ENCODE measurements at places on chromosomes 5 and 9.

GRCh38 chr5:82246960-82247574 is 31.1 kb downstream of the RPS23 start:
- DNase-seq = no peak

GRCh38 chr5:13749766-13750165 is 194.7 kb downstream of the DNAH5 start:
- DNase-seq = no peak

DNA sequence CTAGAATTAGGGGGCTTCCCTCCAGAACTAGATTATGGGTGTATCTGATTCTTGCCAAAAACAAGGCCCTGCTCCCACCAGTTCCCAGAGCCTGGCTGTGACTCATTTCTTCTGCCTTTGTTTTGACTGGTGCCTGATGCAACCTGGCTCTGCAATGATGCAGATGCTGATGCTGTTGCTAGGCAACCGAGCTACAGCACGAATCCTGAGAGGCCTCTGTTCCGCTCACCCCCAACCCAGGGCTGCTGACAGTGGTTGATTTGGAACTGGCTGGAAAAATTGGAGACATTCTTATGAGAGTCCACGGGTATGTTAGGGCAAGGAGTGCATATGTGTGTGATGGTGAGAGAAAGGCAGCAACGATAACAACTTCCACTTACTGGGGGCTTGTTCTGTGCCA is 100.3 kb downstream of the NSG2 start:
- DNase-seq = no peak

DNA sequence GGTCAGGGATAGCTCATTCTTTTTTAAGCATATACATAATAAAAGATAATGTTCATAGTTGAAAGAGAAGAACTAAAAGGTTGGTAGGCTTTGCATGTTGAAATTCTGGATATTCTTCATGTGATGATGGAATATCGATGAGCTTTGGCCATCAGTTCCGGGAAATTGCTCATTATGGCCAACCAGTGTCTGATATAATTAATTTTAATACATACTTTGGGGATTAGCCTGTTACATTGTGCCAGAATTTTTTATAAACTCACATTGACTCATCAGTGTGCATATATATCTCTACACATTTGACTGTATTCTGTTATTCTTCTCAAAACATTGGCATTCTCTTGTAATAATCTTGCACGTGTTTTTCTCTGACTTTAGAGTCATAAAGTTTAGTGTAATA is 84.3 kb downstream of the NNT start:
- no peak for DNase-seq

- peak; percentile 10 for DNase-seq
Observed at GRCh38 chr5:72268753-72269410, 51.2 kb downstream of the MRPS27 start.

GRCh38 chr5:133779828-133780475 is 167.6 kb upstream of the FSTL4 start:
- DNase-seq = no peak

- DNase-seq = no peak
Observed at GRCh38 chr5:59538750-59539121, 354.8 kb downstream of the PDE4D start.

GRCh38 chr5:141634720-141635119 is 1.9 kb downstream of the HDAC3 start:
- no peak for DNase-seq

GRCh38 chr5:83306572-83307241 is 164.8 kb upstream of the VCAN start:
- no peak for DNase-seq

DNA sequence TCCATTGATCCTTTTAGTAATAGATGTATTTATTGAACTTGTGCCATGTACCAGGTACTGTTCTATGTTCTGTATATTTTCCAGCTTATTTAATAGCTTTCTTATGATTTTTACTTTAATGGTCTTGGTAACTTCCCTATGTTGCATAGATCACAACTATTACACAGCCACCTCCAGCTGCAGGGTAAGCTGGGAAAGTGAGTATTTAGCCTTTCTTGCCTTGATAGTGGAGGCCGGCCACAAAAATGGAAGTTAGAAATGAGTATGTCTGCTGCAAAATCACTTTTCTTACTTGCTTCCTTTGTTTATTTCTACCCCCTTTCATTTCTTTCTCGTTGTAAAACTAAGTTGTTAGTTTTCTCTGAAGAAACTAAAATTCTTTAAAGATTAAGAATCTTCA is 43.1 kb upstream of the ANKDD1B start:
- no peak for DNase-seq

- no peak for DNase-seq
Observed at GRCh38 chr9:78668148-78668832, 371.4 kb downstream of the PSAT1 start.

GRCh38 chr5:10145923-10146401 is 103.7 kb downstream of the ATPSCKMT start:
- DNase-seq = no peak

- DNase-seq = no peak
Observed at GRCh38 chr9:130138791-130139190, 33.4 kb upstream of the NCS1 start.

DNA sequence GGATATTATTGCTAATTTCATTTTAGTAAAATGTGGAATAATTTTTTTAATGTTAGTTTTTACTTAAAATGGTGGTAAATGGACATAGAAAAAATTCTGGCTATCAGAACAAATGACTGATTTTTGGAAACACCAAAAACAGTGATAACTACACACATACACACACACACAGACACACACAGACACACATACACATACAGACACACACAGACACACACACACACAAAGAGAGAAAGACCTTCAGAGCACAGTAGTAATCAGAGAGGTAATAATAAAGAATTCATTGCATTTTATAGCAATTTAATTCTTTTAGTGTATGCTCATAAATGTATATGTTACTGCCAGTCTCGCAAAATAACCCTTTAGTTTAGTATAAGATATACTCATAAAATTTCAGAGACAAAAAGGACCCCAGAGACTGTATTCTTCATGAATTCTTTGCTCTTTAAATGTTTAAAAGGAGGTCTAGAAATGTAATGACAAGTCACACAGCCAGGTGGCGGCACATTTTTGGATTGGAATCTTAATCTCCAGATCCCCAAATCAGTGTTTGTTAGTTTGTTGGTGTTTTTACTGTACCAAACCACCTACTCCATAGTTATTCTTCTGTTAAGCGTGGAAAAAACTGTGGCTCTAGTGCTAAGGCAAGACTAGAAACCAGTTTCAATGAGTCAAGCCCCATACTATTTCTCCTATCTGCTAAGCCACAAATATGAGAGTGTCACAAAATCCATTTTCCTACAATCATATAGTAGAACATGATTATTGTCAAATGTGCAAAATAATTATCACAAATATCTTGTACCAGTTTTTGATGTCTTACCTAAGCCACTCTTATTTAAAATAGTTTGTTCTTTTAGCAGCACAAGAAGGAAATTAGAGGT is 109.9 kb downstream of the EDIL3 start:
- DNase-seq = no peak

DNA sequence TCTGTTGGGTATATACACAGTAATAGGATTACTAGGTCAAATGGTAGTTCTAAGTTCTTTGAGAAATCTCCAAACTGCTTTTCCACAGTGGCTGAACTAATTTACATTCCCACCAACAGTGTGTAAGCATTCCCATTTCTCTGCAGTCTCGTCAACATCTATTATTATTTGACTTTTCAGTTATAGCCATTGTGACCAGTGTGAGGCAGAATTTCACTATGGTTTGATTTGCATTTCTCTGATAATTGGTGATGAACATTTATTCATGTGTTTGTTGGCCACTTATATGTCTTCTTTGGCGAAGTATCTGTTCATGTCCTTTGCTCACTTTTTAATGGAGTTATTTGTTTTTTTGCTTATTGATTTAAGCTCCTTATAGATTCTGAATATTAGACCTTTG is 596.2 kb upstream of the DAB2 start:
- no peak for DNase-seq

- no peak for DNase-seq
Observed at GRCh38 chr5:79962575-79963222, 28.4 kb downstream of the MTX3 start.

GRCh38 chr5:38874948-38875456 is 29.2 kb downstream of the OSMR start:
- no peak for DNase-seq

DNA sequence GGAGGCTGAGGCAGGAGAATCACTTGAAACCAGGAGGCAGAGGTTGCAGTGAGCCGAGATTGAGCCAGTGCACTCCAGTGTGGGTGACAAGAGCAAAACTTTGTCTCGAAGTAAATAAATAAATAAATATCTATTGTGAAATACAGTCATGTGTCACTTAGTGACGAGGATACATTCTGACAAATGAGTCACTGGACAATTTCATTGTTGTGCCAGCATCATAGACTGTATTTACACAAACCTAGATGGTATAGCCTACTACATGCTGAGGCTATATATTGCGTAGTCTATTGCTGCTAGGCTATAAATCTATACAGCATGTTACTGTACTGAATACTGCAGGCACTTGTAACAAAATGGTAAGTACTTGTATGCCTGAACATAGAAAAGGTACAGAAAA is 61.1 kb upstream of the CCL21 start:
- DNase-seq = no peak

- DNase-seq = peak; percentile 45
Observed at GRCh38 chr5:108681079-108681921, 66.4 kb upstream of the FER start.

GRCh38 chr9:33104401-33104800 is 27.9 kb upstream of the SMU1 start:
- no peak for DNase-seq

- no peak for DNase-seq
Observed at GRCh38 chr9:131062969-131063368, 33.4 kb upstream of the AIF1L start.

DNA sequence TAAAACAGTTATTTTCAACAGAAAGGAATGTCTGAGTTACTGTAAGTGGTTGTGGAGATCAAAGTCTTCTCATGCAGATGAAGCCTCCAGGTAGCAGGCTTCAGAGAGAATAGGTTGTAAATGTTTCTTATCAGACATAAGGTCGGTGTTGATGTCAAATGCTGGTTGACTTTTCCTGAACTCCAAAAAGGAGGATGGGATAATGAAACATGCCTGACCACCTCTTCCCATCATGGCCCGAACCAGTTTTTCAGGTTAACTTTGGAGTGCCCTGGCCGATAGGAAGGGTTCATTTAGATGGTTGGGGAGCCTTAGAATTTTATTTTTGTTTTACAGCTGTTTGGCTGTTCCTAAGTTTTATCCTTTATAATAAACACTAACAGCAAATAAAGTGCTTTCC is 478.4 kb downstream of the ACTL7B start:
- no peak for DNase-seq

GRCh38 chr9:37486616-37487548 is 1.1 kb downstream of the POLR1E start:
- DNase-seq = peak; percentile 25

GRCh38 chr5:6525910-6526309 is 77.3 kb downstream of the UBE2QL1 start:
- DNase-seq = peak; percentile 37

DNA sequence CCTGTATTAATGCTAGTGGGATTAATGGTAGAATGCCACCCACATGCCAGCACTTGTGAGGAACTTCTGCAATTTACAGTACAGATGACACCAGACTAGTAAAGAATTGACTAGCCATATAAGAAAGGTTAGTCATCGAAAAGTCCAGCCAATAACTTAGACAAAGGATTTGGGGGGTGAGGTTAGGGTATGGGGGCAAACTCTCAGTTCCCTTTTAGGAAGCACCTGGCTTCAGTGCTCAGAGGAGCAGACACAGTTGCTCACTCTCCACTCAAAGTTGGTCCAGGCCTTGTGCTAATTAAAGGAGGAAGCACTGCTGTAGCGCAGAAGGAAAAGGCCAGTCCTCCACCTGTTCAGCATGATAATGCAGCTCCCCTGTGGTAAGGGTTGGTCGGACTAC is 25.2 kb downstream of the TGFBR1 start:
- no peak for DNase-seq

DNA sequence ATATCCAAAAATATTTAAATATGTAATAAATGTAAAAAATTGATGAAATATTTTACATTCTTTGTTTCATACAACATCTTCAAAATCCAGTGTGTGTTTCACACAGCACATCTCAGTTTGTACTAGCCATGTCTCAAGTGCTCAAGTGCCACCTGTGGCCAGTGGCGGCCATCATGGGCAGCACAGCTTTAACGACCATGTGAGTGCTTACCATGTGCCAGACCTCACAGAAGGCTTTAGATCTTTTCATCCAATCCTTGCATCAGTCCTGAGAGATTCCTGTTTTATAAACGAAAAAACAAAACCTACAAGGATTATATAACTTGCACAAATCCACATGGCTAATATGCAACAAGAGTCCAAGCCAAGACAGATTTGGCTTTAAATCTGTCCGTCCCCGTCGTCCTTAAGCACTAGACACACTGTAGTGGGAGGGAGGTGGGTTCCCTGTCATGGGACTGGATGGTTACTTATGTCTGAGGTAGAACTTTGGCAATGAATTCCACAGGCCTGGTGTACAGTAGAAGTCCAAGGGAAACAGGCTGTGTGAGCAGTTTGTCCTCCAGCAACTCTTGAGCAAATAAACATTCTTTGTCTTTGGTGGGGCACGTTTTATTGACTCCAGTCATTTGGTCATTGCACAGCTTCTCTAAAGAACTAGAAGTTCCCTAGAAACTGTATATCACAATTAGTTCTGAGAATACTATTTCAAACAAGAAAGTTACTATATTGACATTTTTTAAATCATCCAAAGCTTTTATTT is 25.0 kb upstream of the F2R start:
- no peak for DNase-seq

DNA sequence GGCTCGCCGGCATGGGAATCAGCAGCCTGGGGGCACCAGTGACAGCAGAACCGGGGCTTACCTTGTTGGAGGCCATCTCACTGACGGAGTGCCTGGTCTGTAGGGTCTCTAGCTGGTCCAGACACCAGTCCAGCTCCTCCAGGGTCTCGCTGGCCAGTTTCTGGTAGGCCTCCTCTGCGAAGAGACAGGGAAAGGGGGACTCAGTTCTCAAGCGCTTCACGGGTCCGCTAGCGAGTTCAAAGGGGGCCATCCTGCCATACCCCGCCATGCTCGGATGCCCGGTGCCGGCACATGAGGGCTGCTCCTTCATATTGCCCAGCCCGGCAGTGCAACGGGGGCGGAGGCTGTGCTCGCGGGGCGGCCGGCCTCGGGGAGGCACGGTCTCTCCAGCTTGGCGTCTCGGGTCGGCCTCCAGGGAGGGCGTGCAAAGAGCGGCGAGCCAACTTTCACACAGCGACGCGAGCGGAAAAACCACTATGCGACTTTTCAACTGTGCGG is 456.0 kb downstream of the RAB3C start:
- DNase-seq = peak; percentile 22

All from HuH-7.5 (cell line).